ENCODE measurements at places on chromosomes 12 and 14.

- DNase-seq: no peak
Observed at GRCh38 chr14:87824266-87824665, 168.7 kb downstream of the GALC start.

DNA sequence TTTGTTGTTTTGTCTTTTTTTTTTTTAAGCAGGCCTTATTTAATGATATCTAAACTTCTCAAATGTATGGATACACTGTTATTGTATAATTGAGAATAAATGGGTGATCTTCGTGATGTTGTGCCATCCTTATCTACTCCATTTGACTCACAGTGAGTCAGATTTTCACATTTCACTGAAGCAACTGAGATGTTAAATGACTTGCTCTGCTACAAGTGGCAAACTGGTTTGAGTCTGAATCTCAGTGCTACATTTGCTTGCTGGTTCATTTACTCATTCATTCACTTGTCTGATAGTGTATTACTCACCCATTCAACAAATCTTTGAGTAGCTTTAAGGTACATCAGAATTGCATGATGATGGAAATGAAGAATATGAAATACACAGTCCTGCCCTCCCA, 2.6 kb downstream of the KIAA0586 start:
- DNase-seq: no peak

- DNase-seq: no peak
Observed at GRCh38 chr14:75201087-75201486, 24.7 kb upstream of the TMED10 start.

- DNase-seq: no peak
Observed at GRCh38 chr12:8685051-8685450, 12.7 kb upstream of the RIMKLB start.

DNA sequence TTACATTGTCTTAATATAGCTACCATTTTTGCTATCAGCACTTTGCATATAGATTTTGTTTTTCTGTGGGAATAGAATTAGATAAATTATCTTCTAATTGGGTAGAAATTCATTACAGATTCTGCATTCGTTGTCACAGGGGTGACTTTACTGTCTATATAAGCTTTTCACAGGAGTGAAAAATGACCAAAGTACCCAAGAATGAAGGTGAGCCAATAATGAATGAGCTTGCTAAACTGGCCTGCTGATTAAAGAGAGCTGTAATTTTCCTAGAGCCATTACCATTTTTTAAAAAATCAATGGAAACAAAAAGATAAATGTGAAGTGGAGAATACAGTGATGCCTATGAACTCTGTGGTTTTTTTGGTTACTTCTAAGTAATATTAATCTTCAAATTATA, 504.6 kb downstream of the RPL10L start:
- DNase-seq: no peak

DNA sequence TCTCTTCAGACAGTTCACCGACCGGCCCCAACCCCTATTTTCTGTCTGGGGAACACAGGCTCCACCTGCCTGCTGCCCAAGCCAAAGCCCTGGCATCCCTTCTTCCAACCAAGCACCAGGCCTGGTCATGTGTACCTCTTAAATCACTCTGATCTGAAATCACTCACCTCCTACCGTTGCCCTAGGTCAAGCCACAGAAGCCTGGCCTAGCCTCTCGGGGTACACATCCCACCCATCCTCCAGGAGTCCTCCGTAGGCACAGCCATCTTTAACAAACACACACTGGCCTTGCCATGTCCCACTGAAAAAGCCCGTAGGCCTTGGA, 81.8 kb downstream of the IRF2BPL start:
- DNase-seq: no peak

- no peak for DNase-seq
Observed at GRCh38 chr14:59316151-59316830, 127.8 kb downstream of the DAAM1 start.

DNA sequence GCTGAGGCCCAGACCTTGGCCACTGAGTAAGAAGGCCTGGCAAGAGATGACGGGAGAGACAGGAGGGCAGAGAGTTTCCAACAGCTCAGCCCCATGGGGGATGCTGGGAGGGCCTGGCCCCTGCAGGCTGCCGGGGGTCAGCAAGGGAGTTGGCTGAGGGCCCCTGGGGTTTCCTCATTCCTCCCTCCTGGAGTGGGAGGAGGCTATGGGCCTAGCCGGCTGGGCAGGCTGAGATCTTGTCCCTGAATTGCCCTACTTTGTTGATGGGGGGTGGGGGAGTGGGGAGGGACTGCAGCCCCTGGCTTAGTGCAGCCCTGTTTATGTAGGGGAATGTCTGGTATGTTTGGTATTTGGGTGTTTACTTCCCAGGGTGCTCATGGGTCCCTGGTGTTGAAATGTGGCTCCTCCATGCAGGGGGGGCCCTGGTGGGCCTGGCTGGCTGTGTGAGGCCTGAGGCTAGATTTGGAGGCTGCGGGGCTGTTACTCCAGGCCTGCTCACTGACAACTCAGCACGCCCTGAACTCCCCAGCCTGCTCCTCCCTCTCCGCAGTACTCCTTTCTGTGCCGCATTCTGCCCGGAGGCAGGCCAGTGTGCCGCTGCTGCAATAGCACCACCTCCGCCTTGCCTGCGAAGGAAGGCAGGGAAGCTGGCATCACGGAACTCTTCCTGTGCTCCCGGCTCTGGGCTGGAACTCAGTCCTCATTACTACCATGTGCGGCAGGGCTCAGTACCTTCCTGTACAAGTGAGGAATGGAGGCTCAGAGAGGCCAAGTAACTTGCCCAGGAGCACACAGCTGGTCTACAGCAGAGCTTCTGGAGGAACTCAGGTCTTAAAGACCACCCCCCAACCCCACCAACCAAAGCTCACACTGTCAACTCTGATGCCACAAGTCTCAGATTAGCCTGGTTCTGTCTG, 25.3 kb downstream of the JDP2 start:
- peak; percentile 100 for DNase-seq

GRCh38 chr14:75589931-75590330, 11.5 kb downstream of the FLVCR2 start:
- no peak for DNase-seq

- DNase-seq: no peak
Observed at GRCh38 chr12:115386946-115387345, 703.0 kb upstream of the TBX3 start.

All from ELF-1 (cell line).